Activated naive CD8-positive, alpha-beta T cell treated with anti-CD3 and anti-CD28 coated beads, Interleukin-2, amount 10 ng/mL, durations not matched to agents 7 days and 5 days (primary cell): ENCODE measurements at places on chromosomes 1 and 21. TPM values are rescaled to one million over a fixed set of nuclear protein-coding genes. Genes with fewer than 3 reads are reported as not detected.

DNA sequence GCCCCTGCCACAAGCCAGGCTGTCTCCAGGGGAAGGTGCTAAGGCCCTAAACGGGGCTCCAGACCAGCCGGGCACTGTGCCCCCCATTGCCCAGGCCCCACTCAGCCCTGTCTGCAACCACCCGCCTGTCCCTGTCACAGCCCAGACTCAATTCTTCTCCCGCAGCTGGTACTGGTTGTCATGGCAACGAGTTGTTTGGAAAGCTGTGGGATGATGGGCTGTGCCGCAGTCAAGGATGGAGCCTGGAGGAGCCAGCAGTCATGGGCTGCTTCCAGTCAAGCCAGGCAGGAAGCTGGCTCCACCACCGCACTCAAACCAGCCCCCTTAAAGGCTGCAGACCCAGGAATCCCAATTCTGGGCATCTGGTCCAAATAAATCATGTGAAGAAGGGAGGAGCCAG is 4.2 kb downstream of the SPOCD1 start:
- DNase-seq, result no peak
- no peak overlapping the region for H3K27ac ChIP-seq
- H3K36me3 ChIP-seq, result no peaks in the 10 kb centered on the region
- H3K4me3 ChIP-seq, result no peak overlapping the region

TAL1 gene
- total RNA-seq, result not detected

- no peak overlapping the region for H3K4me3 ChIP-seq
These were observed 24.7 kb upstream of the ARTN start for GRCh38 chr1:43908858-43909257.

- no peaks in the 10 kb centered on the region for H3K27me3 ChIP-seq
- H3K27ac ChIP-seq, result no peak overlapping the region
- H3K4me3 ChIP-seq, result no peak overlapping the region
- H3K36me3 ChIP-seq, result peaks cover 2% of the 10 kb centered on the region
- DNase-seq, result no peak
These were observed 220.1 kb downstream of the SDCCAG8 start for GRCh38 chr1:243475966-243476365.

DNA sequence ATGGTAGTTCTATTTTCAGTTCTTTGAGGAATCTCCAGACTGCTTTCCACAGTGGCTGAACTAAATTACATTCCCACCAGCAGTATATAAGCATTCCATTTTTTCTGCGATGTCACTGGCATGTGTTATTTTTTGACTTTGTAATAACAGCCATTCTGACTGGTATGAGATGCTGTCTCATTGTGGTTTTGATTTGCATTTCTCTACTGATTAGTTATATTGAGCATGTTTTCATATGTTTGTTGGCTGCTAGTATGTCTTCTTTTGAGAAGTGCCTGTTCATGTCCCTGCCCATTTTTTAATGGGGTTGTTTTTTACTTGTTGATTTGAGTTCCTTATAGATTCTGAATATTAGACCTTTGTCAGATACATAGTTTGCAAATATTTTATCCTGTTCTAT is 87.9 kb downstream of the RPS6KC1 start:
- DNase-seq, result no peak
- no peak overlapping the region for H3K27ac ChIP-seq
- H3K36me3 ChIP-seq, result peaks cover 27% of the 10 kb centered on the region
